Stimulated activated CD8-positive, alpha-beta memory T cell treated with anti-CD3 and anti-CD28 coated beads, Interleukin-15, amount 100 ng/mL, for 4 hours (primary cell): ENCODE measurements at places on chromosomes 5 and 9.

- DNase-seq, result no peak
Observed at GRCh38 chr9:108014353-108014752, 524.8 kb upstream of the KLF4 start.

- DNase-seq, result no peak
Observed at GRCh38 chr5:129124608-129125007, 30.1 kb downstream of the ISOC1 start.

GRCh38 chr5:103228061-103228460, 30.5 kb upstream of the MACIR start:
- DNase-seq, result no peak

GRCh38 chr5:107168086-107168485, 502.7 kb downstream of the EFNA5 start:
- DNase-seq, result no peak

DNA sequence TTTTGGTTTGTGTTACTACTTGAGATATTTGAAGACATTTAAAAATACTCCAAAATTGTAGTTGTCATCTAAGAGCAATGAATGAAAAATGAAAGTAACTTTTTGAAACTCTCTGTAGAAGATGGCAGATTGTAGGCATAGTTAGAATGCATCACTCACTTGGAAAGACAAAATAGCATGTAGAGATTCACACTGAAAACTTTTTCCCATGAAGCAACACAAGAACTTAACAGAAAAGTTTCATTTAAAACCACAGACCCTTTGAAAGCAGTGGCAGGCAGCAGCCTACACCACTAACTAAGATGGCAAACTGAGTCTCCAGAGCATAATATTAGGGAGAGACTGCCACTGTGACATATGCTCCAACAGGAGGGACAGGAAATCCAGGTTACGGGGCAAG, 18.9 kb upstream of the FAM174A start:
- DNase-seq, result no peak

- no peak for DNase-seq
Observed at GRCh38 chr5:99900302-99900852, 634.8 kb upstream of the FAM174A start.

DNA sequence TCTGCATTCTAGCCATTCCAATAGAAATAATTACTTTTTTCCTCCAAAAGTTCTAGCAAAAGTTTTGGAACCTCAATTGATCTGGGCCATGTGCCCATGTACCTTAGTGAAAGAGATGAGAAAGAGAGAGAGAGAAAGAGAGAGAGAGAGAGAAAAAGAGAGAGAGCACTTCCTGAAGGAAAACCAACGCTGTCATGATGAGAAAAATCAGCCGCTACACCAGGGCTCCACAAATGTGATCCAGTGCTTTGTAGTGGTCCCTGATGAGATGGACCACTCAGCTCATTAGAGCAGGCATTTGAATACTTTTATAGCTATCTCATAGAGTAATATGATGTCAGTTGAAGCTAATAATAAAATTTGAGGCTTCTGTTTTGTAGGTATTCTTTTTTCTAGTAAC, 7.7 kb upstream of the GAS1 start:
- no peak for DNase-seq

DNA sequence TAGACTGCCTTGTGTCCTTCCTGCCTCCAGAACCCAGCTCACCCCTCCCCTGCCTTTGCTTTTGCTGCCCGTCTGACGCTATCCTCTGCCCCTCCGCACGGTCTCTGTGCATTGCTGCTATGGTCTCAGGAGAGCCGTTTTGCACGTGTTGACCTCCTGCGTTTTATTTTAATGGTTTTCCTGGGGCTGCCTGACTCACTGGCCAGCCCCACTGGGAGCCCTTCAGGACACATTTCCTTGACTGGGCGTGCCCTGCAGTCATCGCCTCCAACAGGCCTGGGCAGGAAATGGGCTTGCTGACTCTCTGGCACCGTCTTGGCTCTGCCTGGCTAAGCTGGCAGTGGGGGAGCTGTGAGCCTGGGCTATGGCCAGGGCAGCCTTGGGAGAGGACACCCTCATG, 17.9 kb upstream of the ASS1 start:
- no peak for DNase-seq

GRCh38 chr5:87015901-87016300, 251.8 kb upstream of the RASA1 start:
- DNase-seq, result no peak

- no peak for DNase-seq
Observed at GRCh38 chr9:27591672-27592071, 18.4 kb upstream of the C9orf72 start.

DNA sequence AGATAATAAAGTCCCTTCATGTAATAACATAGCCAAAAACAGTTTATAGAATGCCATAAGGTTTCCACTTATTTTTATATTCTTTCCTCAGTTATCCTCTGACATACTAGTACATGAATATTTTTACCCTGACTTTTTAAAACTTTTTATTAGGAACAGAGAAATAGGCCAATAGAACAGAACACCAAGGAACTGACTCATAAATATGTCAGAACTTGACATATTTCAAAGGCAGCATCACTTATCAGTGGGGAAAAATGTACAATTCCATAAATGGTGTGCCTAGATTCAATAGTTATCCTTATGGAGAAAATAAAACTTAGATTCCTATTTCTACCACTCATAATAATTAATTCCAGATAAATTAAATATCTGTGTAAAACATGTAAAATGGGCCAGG, 9.4 kb downstream of the STARD4 start:
- DNase-seq, result no peak

DNA sequence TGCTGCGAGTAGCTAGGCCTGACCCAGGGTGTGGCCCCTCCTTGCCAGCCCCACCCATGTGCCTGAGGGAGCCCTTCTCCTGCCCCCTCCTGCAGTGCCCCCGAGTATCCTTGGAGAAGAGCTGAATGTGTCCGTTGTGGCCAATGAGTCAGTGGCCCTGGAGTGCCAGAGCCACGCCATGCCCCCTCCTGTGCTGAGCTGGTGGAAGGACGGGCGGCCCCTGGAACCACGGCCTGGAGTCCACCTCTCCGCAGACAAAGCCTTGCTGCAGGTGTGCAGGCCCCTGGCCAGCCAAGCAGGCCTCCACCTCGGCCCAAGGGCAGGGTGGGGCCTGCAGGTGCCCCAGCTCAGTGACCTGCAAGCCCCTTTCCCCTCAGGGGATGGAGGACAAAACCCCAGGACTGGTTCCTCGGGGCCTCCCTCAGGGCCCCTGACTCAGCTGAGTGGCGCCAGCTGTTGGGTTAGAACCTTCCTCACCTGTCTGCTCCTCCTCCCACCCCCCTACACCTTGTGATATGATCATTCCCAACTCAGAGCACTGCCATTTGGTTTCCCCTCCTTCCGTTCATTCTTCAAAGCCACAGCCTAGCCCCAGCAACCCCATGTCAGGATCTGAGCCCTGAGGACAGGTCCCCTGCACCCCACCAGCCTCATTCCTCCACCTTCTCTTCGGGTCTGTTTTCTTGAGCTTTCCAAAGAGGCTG, 80.0 kb upstream of the ASS1 start:
- DNase-seq, result no peak

- DNase-seq, result no peak
Observed at GRCh38 chr9:21813575-21814473, 11.4 kb downstream of the MTAP start.

- DNase-seq, result no peak
Observed at GRCh38 chr5:174610968-174611367, 113.4 kb upstream of the MSX2 start.

DNA sequence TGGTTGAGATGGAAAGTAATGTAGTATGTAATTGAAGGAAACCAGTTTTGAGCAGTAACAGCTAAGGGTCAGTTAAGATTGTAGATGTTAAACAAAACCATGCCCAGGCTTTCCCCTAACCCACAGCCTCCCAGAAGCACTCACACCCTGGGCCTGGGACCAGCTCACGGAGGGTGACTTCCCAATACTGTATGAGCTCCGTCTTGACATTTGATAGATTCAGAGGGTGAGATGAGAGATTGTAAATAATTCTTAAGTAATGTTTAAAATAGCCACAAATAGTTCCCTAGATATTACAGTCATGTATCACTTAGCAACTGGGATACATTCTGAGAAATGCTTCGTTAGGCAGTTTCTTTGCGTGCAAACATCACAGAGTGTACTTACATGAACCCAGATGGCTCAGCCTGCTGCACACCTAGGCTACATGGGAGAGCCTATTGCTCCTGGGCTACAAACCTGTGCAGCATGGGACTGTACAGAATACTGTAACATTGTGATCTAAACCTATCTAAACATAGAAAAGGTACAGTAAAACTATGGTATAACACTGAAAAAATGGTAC, 140.7 kb downstream of the FANCC start:
- no peak for DNase-seq

- no peak for DNase-seq
Observed at GRCh38 chr5:132224716-132225115, 2.9 kb downstream of the P4HA2 start.

- DNase-seq, result no peak
Observed at GRCh38 chr5:147673266-147673665, 109.3 kb downstream of the JAKMIP2 start.
